ENCODE measurements at places on chromosomes 12 and 14. TPM values are rescaled to one million over a fixed set of nuclear protein-coding genes. Genes with fewer than 3 reads are reported as not detected.

The KCNJ8 gene
- polyA plus RNA-seq, result 16.9 TPM

The CTSG gene
- polyA plus RNA-seq, result 0.71 TPM

The HCAR1 gene
- polyA plus RNA-seq, result 2.4 TPM

The CLEC9A gene
- polyA plus RNA-seq, result 0.56 TPM

The TNFAIP2 gene
- 22.1 TPM for polyA plus RNA-seq

The ASIC1 gene
- polyA plus RNA-seq, result 6.0 TPM

The TCHP gene
- polyA plus RNA-seq, result 21.2 TPM

The ARF3 gene
- 140 TPM for polyA plus RNA-seq

The KRT72 gene
- polyA plus RNA-seq, result not detected

The RNASE7 gene
- polyA plus RNA-seq, result 0.46 TPM

The SLC25A47 gene
- not detected for polyA plus RNA-seq

The AQP6 gene
- 13.5 TPM for polyA plus RNA-seq

The CCDC196 gene
- polyA plus RNA-seq, result 0.22 TPM

The ARMH4 gene
- 73.6 TPM for polyA plus RNA-seq

The LGR5 gene
- polyA plus RNA-seq, result 13.2 TPM

The GUCY2C gene
- 0.57 TPM for polyA plus RNA-seq

The CMKLR1 gene
- 4.3 TPM for polyA plus RNA-seq

The KRT77 gene
- polyA plus RNA-seq, result not detected

The IAPP gene
- not detected for polyA plus RNA-seq

The SLC22A17 gene
- 64.8 TPM for polyA plus RNA-seq

The ADCY6 gene
- 82.0 TPM for polyA plus RNA-seq

The SLCO1A2 gene
- polyA plus RNA-seq, result 0.14 TPM

The KRT71 gene
- polyA plus RNA-seq, result not detected

The TXNDC16 gene
- polyA plus RNA-seq, result 19.4 TPM

The LRP1-AS gene
- polyA plus RNA-seq, result not detected

The P2RX2 gene
- 0.97 TPM for polyA plus RNA-seq

The TAS2R20 gene
- 4.1 TPM for polyA plus RNA-seq

The DTX1 gene
- 16.5 TPM for polyA plus RNA-seq

The TMCC3 gene
- 42.8 TPM for polyA plus RNA-seq

The FKBP4 gene
- polyA plus RNA-seq, result 127 TPM

The BRMS1L gene
- polyA plus RNA-seq, result 22.4 TPM

The GARIN6 gene
- not detected for polyA plus RNA-seq

The INHBC gene
- polyA plus RNA-seq, result 0.21 TPM

The RPL10L gene
- 0.25 TPM for polyA plus RNA-seq

The KERA gene
- polyA plus RNA-seq, result not detected

The AHNAK2 gene
- 1.6 TPM for polyA plus RNA-seq

The IFI27 gene
- 5.6 TPM for polyA plus RNA-seq

The SMIM41 gene
- 0.27 TPM for polyA plus RNA-seq

The MIP gene
- 0.38 TPM for polyA plus RNA-seq

The TAS2R42 gene
- not detected for polyA plus RNA-seq

The NTS gene
- polyA plus RNA-seq, result 10.8 TPM

The CCDC177 gene
- polyA plus RNA-seq, result 0.06 TPM

The ARF6 gene
- polyA plus RNA-seq, result 80.4 TPM

The TAS2R31 gene
- polyA plus RNA-seq, result 0.71 TPM

The MPHOSPH9 gene
- polyA plus RNA-seq, result 27.9 TPM

The ADAMTS20 gene
- 1.2 TPM for polyA plus RNA-seq

The LALBA gene
- not detected for polyA plus RNA-seq
